ENCODE measurements at places on chromosomes 6 and 20.

GRCh38 chr6:121730616-121731015, 295.2 kb downstream of the GJA1 start:
- peak; percentile 58 for DNase-seq

- DNase-seq, result no peak
These were observed 909 bp downstream of the DNAAF9 start for GRCh38 chr20:3406481-3407039.

- no peak for DNase-seq
These were observed 62.7 kb downstream of the TAF4 start for GRCh38 chr20:62002882-62003480.

DNA sequence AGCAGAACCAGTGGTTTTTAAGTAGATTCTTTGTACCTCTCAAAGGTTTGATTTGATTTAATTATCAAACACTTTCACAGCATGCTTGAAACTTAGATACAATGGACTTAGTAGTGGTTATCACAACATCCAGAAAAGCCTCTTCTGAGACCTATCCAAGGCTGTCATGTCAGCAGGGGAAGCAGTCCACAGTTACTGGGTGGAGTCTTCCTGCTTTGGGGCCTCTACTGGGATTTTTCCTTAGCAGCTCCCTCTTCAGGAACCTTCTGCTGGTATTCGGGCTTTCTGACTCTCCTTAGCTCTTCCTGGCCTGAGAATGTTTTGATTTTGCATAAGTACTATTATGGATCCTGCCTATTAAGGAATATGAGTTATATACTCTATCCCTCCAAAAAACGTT, 36.0 kb downstream of the ARFGEF2 start:
- no peak for DNase-seq

- peak; percentile 6 for DNase-seq
These were observed 14.3 kb upstream of the FOXP4 start for GRCh38 chr6:41531591-41532582.

DNA sequence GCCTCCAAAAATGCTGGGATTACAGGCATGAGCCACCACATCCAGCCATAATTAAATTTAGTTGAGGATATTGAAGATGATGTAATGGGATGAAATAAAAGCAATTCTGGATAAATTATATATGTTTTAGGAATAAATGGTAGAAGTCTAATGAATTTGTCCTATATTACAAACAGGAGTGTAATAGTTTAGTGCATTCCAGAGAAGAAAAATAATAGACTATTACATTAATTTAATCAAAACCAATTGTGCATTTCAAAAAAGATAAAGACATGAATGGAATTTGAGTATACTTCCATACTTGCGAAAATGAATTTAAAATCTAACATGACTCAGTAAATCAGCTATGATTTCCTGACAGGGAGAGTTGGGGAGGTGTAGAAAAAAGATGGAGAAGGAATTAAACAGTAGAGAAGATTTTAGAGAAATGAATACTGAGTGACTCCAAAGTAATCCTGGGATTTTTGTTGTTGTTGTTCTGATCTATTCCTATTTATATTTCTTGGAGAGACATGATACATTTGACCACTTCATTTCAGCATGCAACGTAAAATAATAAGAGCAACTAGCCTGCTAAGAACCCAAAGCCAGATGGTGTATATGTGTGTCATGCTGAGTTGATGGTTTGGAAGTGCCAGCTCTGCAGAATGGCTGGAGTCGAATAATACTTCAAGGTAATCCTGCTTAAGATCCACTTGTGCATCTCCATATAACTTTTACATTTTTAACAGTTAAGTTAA, 67.4 kb downstream of the AIG1 start:
- DNase-seq, result no peak

DNA sequence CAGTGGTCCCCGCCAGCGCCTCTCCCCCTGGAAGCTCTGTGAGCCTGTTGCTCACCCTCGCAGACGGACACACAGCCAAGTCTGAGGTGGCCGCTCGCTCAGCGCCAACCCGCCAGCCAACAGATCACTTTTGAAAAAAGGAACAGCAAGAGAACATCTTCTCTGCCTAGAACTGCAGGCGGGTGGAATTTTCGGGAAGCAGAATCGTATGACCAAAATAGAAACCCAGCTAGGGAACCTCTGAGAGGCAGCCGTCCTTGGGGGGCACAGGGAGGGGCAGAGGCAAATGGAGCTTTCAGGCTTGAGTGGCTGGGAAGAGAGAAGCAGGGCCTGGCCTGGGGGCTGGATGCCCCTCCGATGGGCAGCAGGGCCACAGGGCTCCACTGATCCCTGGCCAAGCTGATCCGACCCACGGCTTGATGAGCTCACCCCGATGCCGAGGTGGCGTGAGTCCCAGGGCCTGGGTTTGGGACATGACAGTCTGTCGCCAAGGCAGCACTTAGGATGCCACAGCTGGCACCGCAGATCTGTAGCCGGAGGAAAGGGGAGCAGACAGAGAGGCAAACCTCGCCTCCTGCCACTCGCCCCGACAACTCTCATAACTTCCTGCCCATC, 9.8 kb downstream of the NFATC2 start:
- DNase-seq, result no peak

GRCh38 chr20:6744180-6744579, 23.3 kb upstream of the BMP2 start:
- no peak for DNase-seq

- no peak for DNase-seq
These were observed 26.8 kb downstream of the KIF3B start for GRCh38 chr20:32304131-32304746.

GRCh38 chr6:166584853-166585429, 1.5 kb downstream of the RAMACL start:
- no peak for DNase-seq

DNA sequence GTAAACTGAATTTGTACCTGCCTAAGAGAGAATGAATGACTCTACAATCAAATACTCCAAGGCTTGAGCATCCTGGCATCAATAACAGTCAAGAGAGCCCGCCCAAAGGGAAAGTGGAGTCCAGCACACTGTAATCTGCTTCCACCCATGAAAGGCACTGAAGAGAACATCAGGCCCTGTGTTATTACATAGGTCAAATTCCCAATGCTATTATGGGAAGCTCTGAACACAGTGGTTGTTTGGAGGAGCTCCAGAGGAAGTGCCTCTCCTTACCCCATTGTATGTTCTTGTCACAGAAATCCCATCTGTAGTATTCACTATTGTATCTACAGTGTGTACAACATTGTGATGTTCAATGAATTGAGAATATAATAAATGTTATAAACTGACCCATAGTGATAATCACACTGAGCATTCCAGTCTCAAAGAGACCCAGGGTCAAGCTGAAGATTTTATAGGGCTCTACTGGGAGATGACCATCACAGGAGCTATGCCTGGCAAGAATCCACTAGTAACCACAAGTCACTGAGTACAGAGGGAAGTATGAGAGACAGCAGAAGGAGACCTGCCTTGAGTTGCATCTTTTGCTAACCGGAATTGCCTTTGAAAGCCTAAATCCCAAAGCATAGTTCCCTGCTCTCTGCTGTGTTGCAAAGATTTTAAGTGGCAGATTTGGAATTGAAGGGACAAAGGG, 446.7 kb downstream of the GJA1 start:
- DNase-seq, result no peak

DNA sequence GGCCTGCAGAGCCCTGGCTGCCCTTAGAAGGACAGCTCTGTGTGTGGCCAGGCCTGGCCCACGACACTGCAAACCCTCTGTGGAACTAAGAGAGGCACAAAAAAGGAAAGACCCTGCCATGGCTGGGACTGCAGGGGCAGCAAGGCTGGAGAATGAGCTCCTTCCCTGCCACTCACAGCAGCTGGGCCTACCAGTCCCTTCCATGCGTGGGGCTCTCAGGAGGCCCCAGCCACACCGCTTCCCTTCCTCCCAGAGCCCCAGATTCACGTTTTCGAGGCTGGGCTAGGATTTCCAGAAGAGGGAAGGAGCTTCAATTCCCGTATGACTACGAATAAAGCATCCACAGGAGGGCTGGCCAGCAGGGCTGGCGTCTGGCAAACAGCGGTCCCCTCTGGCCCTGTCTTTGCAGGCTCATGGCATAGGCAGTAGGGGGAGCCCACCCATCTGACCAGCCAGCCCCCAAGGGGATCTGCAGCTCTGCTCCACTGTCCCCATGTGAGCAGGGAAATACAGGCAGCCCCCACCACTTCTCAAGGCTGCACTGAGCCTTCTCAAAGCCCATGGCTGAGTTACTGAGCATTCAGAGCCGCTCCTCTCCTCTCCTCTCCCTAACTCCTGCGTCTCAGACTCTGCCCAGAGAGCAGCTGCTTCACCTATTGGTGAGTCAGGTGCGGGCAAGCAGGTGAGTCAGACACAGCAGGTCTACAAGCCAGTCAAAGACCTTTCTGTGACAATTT, 53.1 kb downstream of the NINL start:
- peak; percentile 58 for DNase-seq

- no peak for DNase-seq
These were observed 187.7 kb upstream of the BMP2 start for GRCh38 chr20:6579824-6580223.

GRCh38 chr6:113018351-113019151, 671.4 kb downstream of the RFPL4B start:
- DNase-seq, result peak; percentile 59

GRCh38 chr6:97497713-97498331, 214.8 kb upstream of the MMS22L start:
- peak; percentile 54 for DNase-seq

DNA sequence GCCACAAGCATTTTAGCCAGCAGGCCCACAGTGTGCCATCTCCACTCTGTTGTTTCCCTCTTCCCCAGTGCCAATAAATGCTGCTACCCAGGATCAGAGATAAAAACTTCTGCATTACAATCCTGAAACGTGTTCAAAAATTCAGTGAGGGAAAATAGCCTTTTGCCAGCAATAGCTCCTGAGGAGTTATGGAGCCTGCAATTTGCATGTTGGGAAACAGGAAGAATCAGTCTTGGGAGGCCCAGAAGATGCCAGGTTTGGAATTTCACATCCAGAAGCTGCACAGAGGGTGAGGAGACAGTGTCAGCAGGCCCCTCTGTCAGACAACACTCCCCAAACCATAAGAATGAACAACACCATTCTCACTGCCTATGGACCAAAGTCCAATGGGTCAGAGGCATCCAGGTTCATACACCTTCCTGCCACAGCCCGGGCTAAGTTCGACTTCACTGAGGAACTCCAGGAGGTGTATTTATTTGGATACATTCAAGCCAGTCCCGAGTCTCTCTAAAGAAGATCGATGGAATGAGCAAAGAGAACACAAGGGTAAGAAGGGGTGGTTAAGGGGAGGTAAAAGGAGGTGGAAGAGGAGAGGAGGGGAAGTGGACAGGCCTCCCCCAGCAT, 20.8 kb downstream of the RRBP1 start:
- DNase-seq, result no peak

- DNase-seq, result no peak
These were observed 2.8 kb downstream of the NKX2-4 start for GRCh38 chr20:21394551-21394950.

GRCh38 chr6:140153703-140154102, 779.3 kb upstream of the CITED2 start:
- DNase-seq, result no peak

GRCh38 chr20:25097498-25097897, 15.6 kb upstream of the VSX1 start:
- DNase-seq, result no peak

DNA sequence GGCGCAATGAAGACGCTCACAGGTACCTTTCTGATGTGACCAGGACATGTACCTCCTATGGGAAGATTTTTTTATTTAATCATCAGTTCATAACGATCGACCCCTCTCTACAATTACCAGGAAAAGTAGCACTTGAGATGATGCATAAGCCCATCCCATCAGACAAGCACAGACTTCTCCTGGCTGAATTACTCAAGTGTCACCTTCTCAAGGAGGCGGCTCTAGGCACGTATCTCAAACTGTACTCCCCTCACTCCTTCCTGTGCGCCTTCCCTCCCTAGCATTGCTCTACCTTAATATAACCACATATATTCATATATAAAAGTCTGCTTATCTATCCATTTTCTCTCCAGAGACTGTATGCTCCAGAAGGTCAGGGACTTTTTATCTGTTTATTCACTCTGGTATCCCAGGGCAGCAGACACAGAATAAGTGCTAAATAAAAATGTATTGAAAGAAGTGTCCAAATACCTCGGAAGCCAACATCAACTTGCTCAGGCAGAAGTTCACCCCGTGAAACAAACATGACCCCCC, 71.5 kb downstream of the CNKSR3 start:
- no peak for DNase-seq

DNA sequence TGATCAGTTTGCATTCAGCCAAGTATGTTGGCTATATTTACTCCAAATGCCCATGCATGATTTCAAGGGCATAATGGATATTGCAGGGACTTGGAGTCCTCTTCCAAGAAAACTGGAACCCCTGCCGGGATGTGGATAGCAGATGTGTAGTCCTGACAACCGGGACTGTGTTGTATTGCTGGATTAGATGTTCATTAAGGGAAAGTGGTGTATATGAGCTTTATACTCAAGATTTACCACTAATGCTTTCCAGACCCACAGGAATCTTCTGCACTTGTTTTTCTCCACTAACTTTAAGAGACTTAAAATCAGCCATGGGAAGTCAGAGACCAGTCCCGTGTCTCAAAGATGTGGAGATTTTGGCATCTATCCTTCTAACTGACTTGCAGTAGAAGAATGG, 770.9 kb downstream of the HDGFL1 start:
- no peak for DNase-seq

- no peak for DNase-seq
These were observed 15.4 kb upstream of the GSTA4 start for GRCh38 chr6:53010504-53010903.

DNA sequence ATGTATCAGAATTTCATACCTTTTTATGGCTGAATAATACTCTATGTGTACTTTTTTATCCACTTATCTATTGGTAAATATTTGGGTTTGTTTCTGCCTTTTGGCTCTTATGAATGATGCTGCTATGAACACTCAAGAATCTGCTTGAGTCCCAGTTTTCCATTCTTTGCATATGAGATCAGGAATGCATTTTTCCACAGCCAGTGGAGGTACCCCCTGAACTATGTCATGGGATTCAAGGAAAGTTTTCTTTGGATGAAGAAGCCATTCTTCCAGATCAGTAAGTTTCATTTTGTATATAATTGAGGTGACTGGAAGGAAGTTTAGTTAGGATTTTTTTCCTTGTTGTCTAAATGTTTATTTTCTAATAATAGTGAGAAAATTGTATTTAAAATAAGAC, 40.9 kb downstream of the NKX2-4 start:
- no peak for DNase-seq

- DNase-seq, result peak; percentile 38
These were observed 10.6 kb upstream of the SERINC3 start for GRCh38 chr20:44532259-44532980.

DNA sequence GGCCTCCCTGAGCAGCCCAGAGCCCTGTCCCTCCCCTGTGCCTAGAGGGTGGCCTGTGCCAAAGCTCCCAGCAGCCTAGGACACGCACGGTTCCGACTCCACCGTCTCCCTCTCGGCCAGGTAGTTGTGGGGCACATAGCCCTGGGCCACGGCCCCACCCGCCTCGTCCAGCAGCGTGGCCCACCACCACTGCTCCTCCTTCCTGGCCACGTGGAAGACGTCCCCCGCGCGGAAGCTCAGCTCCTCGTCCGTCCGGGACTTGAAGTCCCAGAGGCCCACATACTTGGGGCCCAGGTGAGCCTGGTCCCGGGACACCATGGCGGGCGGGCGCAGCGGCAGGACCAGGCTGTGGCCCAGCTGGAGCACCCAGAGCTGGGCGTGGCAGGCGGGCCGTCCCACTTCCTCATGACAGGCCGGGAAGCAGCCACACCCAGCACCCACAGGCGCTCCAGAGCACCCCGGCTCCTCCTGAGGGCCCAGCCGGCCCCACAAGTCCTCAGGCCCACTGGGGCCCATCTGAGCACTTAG, at the start of gene PTK6:
Gene PTK6, minus strand, starts transcription at position 380 of the 528 bp plus-strand sequence. Its CDS starts 62 bp downstream, at position 318.
- no peak for DNase-seq
